GM18507 (cell line): ENCODE measurements at places on chromosomes 3 and 15.

GRCh38 chr3:133491481-133492059 lies 81.9 kb upstream of the CDV3 start:
- DNase-seq: no peak

- no peak for DNase-seq
These were observed 260.6 kb downstream of the ARRDC4 start for GRCh38 chr15:98221144-98221543.

DNA sequence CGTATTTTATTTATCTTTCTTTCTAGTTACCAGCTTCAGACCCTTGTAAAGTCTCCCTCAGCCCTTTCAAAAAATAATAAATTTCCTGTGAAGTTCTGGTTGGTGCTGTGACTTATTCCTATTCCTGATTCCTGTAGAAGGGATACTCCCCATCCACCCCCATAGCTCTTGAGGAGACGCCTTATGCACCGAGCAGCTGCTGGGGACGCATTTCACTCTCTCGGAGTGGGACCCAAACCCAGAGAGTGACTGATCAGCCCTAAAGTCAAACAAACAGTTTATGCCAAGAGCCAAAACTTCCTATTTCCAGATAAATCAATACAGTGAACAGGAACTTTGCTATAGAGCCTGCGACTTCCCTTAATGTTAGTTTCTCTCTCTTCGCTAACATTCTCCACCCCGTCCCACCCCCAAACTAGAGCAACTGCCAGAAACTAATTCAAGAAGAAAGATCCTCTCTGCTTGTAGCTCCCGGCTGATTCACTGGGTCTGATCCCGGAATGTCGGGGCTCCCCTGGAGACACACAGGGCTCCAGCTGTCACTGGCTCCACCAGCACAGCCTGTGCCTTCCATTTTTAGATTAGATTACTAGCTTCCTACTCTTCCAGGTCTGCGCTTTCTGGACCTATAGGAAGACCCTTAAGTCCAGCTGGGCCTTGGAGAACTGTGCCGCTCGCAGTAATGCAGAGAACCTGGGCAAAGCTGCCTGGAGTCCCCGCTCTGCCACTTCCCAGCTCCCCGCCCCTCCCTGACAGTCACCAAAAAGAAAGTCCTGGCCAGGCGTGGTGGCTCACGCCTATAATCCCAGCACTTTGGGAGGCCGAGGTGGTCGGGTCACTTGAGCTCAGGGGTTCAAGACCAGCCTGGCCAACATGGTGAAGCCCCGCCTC lies 45.2 kb downstream of the KLHL25 start:
- no peak for DNase-seq

GRCh38 chr3:170323331-170323730 lies 34.2 kb upstream of the SKIL start:
- DNase-seq: no peak

GRCh38 chr3:192816351-192816750 lies 89.0 kb upstream of the FGF12 start:
- DNase-seq: no peak

- no peak for DNase-seq
These were observed 2.2 kb upstream of the KY start for GRCh38 chr3:134652886-134653630.

DNA sequence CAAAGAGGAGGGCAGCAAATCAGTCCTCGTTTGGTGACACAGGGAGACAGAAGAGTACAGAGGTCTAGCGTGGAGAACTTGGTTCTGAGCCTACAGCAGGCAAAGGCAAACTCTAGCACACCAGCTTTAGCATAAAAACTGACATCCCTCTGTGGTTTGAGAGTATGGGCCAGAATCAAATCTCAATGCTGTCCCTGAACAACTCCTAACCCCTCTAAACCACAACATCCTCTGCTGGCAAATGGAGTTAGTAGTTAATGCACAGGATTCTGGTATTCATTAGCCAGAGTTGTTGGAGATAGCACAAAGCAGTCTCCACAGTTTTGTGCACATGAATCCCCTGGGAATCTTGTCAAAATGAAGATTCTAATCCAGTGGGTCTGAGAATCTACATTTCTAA lies 315.8 kb downstream of the NTRK3 start:
- DNase-seq: no peak

- DNase-seq: no peak
These were observed 41.6 kb downstream of the ILDR1 start for GRCh38 chr3:121980450-121980796.
